Thoracic aorta (tissue), 2 donors: ENCODE measurements at places on chromosomes 11 and 22.

GRCh38 chr11:67055812-67056211 lies 835 bp upstream of the RHOD start:
- H3K36me3 ChIP-seq: no peaks in the 10 kb centered on the region
- peaks cover 36% of the 10 kb centered on the region for H3K4me1 ChIP-seq
- H3K27ac ChIP-seq: peak overlapping the region; percentile 82
- no peak for DNase-seq
- H3K27me3 ChIP-seq: no peaks in the 10 kb centered on the region

DNA sequence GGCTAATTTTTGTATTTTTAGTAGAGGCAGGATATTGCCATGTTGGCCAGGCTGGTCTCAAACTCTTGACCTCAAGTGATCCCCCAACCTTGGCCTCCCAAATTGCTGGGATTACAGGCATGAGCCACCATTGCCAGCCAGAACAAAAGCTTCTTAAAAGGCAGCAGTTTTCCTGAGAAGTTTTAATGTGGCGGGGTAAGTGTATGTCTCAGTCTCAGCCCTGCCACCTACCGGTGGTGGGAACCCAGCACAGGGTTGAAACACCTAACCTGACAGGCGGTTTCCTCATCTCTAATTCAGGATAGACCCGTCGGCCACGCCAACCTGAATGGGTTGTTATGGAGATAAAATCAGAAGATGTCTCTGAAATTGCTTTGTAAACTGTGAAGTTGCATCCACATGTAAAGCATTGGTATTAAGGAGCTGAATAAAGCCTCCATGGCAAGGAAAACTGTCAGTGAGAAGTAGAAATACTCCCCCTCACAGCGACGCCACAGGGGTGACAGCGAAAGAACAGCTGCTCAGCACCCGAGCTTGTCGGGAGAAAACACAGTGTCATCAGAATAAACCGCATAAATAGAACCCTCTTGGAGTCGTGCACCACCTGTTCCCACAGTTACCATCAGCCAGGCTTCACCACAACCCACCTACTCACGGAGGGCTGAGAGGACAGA lies 165.9 kb upstream of the NCAM1 start:
- H3K4me3 ChIP-seq: no peak overlapping the region
- no peak for DNase-seq
- H3K27me3 ChIP-seq: no peaks in the 10 kb centered on the region
- peak overlapping the region; percentile 85 for H3K27ac ChIP-seq
- no peaks in the 10 kb centered on the region for H3K36me3 ChIP-seq

- DNase-seq: no peak
- H3K4me3 ChIP-seq: peak overlapping the region; percentile 100
- peaks cover 25% of the 10 kb centered on the region for H3K4me1 ChIP-seq
- H3K36me3 ChIP-seq: peaks cover 16% of the 10 kb centered on the region
These were observed 472 bp downstream of the UBXN1 start for GRCh38 chr11:62678433-62678769.

- no peaks in the 10 kb centered on the region for H3K27me3 ChIP-seq
- no peaks in the 10 kb centered on the region for H3K36me3 ChIP-seq
- DNase-seq: no peak
- H3K27ac ChIP-seq: no peak overlapping the region
- H3K4me3 ChIP-seq: no peak overlapping the region
These were observed 11.1 kb downstream of the FOLR3 start for GRCh38 chr11:72146625-72147024.

- H3K27ac ChIP-seq: peak overlapping the region; percentile 98
- peaks cover 63% of the 10 kb centered on the region for H3K4me1 ChIP-seq
- H3K27me3 ChIP-seq: no peaks in the 10 kb centered on the region
- no peak for DNase-seq
These were observed 4.3 kb downstream of the MED15 start for GRCh38 chr22:20511578-20512229.

DNA sequence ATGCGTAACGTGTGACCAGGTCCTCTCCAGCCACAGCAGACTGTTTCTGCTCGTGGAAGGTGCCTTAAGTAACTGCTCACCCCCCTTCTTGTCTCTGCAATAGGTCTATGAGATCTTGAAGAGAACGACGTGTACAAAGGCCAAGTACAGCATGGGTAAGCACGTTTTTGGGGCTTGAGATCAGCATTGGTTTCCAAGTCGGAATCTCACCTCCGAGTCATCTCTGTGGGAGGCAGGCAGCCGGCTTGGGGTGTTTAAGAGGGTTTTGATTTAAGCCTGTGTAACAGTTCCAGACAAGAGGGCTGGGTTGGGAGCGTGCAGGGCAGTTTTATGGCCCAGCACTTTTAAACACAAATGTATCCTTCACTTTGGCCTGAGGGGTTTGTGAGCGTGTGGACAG lies 30.1 kb downstream of the ANO1 start:
- H3K4me3 ChIP-seq: no peak overlapping the region
- H3K36me3 ChIP-seq: peaks cover 32% of the 10 kb centered on the region
- H3K27ac ChIP-seq: peak overlapping the region; percentile 69
- no peaks in the 10 kb centered on the region for H3K27me3 ChIP-seq

GRCh38 chr11:9266926-9267325 lies 1.8 kb upstream of the DENND5A start:
- no peak for DNase-seq
- no peak overlapping the region for H3K4me3 ChIP-seq
- no peaks in the 10 kb centered on the region for H3K27me3 ChIP-seq
- H3K4me1 ChIP-seq: no peaks in the 10 kb centered on the region
- H3K36me3 ChIP-seq: no peaks in the 10 kb centered on the region

- H3K4me3 ChIP-seq: peak overlapping the region; percentile 48
- H3K4me1 ChIP-seq: no peaks in the 10 kb centered on the region
- DNase-seq: no peak
- no peaks in the 10 kb centered on the region for H3K27me3 ChIP-seq
- no peaks in the 10 kb centered on the region for H3K36me3 ChIP-seq
These were observed 22.7 kb downstream of the YPEL1 start for GRCh38 chr22:21712751-21713427.

GRCh38 chr22:20021196-20022181 lies 579 bp downstream of the TANGO2 start:
- peak overlapping the region; percentile 86 for H3K4me3 ChIP-seq
- no peaks in the 10 kb centered on the region for H3K27me3 ChIP-seq
- DNase-seq: no peak
- H3K36me3 ChIP-seq: no peaks in the 10 kb centered on the region
- peak overlapping the region; percentile 79 for H3K27ac ChIP-seq

DNA sequence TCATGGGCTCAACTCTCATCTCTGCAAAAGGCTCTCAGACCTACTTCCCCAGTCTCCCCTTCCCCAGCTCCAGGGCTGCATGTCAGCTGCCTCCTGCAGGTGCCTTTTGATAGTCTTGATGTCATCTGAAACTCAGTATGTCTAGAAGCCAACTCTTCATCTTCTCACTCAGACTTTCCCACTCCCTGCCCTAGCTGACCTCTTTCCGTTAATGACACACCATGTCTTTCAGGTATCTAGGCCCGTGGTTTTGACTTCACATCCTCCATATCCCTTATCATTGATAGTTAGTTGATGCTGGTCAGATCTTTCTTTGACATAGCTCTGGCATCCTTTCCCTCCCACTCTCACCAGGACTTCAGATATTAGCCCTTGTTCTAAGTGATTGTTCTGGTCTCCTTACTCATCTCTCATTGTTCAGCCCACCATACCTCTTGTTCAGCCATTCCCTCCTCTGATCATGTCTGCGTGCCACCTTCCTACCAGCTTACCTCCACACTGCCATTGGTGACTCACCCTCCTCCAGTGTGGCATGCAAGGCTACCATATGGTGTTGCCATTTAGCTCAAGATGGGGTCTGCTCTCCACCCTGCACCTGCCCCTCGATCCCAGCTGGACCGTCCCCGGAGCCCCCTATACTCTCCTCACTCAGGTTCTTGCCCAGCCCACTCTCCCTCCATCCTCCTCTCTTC lies 18.4 kb downstream of the TTC12 start:
- no peak for DNase-seq
- no peaks in the 10 kb centered on the region for H3K4me1 ChIP-seq
- no peaks in the 10 kb centered on the region for H3K27me3 ChIP-seq
- H3K27ac ChIP-seq: no peak overlapping the region
- H3K36me3 ChIP-seq: peaks cover 41% of the 10 kb centered on the region

DNA sequence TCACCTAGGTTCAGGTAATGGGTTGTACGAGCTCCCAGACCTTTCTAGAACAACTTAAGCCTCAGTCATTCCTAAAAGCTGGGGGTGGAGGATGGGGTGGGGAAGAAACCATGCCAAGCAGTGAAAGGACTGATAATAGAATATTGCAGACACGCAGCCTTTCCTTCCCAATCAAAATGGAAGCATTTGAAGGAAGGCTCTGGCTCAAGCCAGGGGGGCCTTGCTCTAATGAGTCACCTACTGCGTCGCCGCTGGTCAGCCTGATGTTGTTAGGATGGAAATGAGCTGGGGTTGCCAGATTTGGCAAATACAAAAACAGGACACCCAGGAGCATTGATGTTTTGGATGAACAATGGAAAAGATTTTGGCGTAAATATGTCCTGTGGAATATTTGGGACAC lies 6.2 kb downstream of the SYT12 start:
- no peaks in the 10 kb centered on the region for H3K36me3 ChIP-seq
- no peaks in the 10 kb centered on the region for H3K27me3 ChIP-seq

GRCh38 chr11:73570415-73571114 lies 27.3 kb downstream of the FAM168A start:
- no peaks in the 10 kb centered on the region for H3K27me3 ChIP-seq
- no peak overlapping the region for H3K27ac ChIP-seq
- no peak for DNase-seq
- no peaks in the 10 kb centered on the region for H3K36me3 ChIP-seq

GRCh38 chr11:107991868-107992414 lies 16.8 kb upstream of the CUL5 start:
- H3K4me3 ChIP-seq: no peak overlapping the region
- no peak overlapping the region for H3K27ac ChIP-seq
- no peak for DNase-seq
- H3K4me1 ChIP-seq: no peaks in the 10 kb centered on the region
- H3K36me3 ChIP-seq: no peaks in the 10 kb centered on the region

GRCh38 chr22:23001463-23001862 lies 68.9 kb upstream of the GNAZ start:
- no peak overlapping the region for H3K4me3 ChIP-seq
- no peaks in the 10 kb centered on the region for H3K4me1 ChIP-seq
- no peaks in the 10 kb centered on the region for H3K36me3 ChIP-seq

DNA sequence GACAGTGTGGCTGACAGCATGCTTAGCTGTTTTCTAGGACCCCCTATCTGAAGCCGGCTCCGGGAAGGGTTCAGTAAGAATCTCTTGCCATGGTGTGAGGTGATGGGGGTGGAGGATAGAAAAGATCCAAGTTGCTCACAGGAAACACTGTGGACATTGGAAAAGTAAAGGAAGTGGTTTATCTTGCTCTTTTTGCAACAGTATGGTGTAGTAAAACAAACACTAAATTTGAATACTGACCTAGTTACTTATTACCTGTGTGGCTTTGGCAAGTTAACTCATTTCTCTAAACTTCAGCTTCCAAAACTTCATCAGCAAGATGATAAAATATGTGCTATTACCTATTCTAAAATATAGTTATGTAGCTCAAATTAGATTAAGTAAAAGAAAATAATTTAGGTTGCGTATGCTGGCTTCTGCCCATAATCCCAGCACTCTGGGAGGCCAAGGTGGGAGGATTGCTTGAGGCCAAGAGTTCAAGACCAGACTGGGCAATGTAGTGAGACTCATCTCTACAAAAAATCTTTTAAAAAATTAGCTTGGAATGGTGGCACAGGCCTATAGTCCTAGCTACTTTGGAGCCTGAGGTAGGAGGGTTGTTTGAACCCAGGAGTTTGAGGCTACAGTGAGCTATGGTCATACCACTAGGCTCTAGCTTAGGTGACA lies 51.6 kb upstream of the APOA1 start:
- no peaks in the 10 kb centered on the region for H3K27me3 ChIP-seq
- H3K4me1 ChIP-seq: peaks cover 14% of the 10 kb centered on the region
- DNase-seq: no peak
- H3K27ac ChIP-seq: no peak overlapping the region
- no peak overlapping the region for H3K4me3 ChIP-seq

- no peak overlapping the region for H3K27ac ChIP-seq
- H3K27me3 ChIP-seq: no peaks in the 10 kb centered on the region
- no peaks in the 10 kb centered on the region for H3K36me3 ChIP-seq
- DNase-seq: no peak
- H3K4me3 ChIP-seq: no peak overlapping the region
- H3K4me1 ChIP-seq: no peaks in the 10 kb centered on the region
These were observed 1.3 kb downstream of the MRGPRE start for GRCh38 chr11:3230636-3231549.

DNA sequence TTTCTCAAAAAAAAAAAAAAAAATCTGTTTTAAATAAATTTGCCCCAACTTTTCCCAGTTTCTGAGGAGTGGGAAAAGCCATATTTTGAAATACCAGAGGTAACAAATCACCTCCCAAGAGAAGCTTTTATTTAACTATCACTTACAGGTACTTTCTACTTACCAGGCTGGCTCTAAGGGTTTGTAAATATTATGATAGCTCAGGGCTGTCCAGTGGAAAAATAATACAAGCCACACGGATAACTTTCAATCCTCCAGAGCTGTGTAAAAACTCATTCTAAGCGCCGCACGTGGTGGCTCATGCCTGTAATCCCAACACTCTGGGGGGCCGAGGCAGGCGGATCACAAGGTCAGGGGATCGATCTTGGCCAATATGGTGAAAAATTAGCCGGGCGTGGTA lies 5.6 kb upstream of the SEC14L4 start:
- H3K27me3 ChIP-seq: no peaks in the 10 kb centered on the region

GRCh38 chr22:49827853-49828598 lies at the start of gene BRD1:
Gene BRD1, minus strand, starts transcription at chr22:49827873. Its CDS starts 3,556 bp downstream, at chr22:49824317.
- peaks cover 13% of the 10 kb centered on the region for H3K36me3 ChIP-seq
- DNase-seq: no peak
- peaks cover 26% of the 10 kb centered on the region for H3K4me1 ChIP-seq
- no peaks in the 10 kb centered on the region for H3K27me3 ChIP-seq
- peak within 1 kb of the TSS; percentile 81 for H3K27ac ChIP-seq

GRCh38 chr11:69274531-69275016 lies 19.4 kb upstream of the MYEOV start:
- no peaks in the 10 kb centered on the region for H3K4me1 ChIP-seq
- H3K4me3 ChIP-seq: no peak overlapping the region
- H3K27me3 ChIP-seq: no peaks in the 10 kb centered on the region
- H3K27ac ChIP-seq: no peak overlapping the region
- DNase-seq: no peak

DNA sequence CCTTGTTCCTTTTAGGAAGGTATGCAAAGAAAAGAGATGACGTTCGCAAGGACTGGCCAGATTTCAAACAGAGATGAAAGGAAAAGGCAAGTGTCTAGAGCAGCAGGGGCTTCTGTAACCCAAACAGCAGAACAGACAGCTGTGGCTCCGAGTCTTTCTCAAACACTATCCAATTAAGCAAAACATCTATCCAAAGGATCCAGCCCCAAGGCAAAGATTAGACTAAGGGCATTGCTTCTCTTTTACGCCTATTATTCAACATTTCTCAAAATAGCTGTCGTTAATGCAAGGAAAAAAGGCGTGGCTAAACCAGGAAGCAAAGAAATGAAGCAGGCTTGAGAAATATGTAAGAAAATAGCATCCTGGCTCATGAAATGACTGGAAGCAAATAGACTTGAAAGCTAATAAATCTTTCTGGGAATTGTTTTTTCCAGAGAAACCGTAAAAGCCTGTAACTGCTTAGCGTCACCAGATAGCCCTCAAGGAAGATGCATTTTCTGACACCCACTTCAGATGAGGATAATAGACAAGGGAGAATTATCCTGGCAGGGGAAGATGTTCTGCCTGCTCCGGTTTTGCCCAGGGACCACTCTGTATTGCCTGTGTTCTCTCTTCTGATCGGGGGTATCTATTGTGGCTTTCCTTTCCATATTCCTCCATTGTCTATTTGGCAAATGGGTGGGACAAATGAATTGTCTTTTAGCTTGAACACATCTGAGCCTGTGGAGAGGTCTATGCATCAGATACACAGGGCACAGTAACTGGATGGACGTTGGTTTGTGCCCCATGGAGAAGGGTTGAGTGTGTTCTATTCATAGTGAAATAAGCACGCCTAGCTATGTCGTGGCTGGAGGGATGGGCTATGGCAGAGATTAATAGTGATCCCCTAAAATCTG lies 20.2 kb downstream of the C11orf96 start:
- H3K27ac ChIP-seq: peak overlapping the region; percentile 56
- peaks cover 19% of the 10 kb centered on the region for H3K4me1 ChIP-seq
- H3K4me3 ChIP-seq: peak overlapping the region; percentile 48
- no peaks in the 10 kb centered on the region for H3K36me3 ChIP-seq
